ENCODE measurements at places on chromosomes 6 and 20.

DNA sequence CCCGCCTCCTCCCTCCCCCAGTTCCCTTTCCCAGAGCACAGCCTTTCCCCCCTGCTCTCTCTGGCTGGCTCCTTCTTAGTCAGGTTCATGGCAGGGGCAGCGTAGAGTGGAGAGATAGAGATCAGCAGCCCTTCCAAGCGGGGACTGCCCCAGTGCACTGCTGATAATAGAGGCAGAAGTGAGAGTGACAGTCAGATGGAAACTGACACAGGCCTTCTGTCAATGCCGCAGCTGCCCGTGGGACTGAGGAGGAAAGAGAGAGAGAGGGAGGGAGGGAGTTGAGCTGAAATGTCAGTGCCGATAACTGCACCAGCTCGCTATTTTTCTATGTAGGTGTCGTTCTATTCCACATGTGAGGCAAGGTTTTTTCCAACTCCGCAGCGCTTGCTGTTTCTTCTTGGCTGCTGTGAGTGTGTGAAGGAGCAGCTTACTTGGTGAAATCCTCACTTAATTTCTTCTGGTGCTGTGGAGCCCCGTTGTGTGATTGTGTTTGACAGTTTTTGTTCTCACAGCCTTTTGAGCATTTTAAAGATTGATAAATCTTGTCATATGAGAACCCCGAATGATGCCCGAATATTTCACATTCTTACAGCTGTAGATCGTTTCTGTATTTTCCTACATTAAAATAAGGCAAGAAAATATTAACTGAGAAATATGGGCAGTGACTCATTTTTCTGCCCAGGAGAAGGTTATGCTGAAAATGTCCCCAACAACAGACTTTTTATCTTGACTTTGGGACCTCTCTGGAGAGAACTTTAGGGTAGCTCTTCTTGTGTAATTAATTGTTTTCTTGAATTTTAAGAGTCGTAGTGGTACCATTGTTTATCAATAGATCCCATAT lies 386.4 kb upstream of the MMS22L start:
- no peak for DNase-seq

DNA sequence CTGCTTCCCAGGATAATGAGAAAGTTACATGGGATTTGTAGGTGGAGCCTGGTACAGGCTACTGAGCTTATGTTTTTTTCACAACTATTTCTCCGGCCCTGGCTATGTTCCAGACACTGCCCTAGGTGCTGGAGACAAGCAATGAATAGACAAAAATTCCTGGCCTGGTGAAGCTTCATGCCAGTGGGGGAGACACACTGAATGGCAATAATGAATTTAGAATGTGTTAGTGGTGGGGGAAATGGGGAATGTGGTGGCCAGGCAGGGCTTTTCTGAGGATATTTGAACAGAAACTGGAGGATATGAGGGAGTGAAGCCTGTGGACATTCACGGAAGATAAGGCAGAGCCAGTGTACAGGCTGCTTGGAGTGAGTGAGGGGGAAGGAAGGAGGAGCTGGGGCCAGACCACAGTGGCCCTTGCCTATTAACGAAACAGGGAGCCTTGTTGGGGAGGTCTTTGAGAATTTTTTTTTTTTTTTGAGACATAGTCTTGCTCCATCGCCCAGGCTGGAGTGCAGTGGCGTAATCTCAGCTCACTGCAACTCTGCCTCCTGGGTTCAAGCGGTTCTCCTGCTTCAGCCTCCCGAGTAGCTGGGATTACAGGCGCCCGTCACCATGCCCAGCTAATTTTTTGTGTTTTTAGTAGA lies 6.6 kb downstream of the FOXS1 start:
- no peak for DNase-seq

- no peak for DNase-seq
These were observed 112.6 kb downstream of the CDYL start for GRCh38 chr6:4888841-4889240.

- DNase-seq: no peak
These were observed 88.2 kb upstream of the DST start for GRCh38 chr6:56730663-56731529.

- no peak for DNase-seq
These were observed 692.9 kb downstream of the QKI start for GRCh38 chr6:164107297-164107995.

GRCh38 chr6:135128268-135128914 lies 52.7 kb upstream of the MYB start:
- DNase-seq: no peak

DNA sequence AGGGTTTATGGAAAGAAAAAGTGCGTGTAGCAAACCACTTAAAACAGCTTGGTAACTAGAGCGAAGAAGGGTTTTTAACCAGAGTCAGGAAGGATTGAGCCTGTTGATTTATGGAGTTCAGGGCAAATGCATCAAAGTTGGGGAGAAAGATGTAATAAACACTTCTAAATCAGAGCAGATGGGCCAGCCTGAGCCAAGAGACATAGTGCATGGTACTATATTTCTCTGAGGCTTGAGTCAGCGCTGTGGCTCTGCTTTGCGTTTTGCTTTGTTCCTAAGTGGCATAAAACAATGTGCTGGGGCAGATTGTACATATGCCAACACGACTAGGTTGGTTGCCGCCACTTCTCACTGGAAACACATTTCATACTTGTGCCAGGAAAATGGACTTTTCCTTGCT lies 111.3 kb downstream of the BCKDHB start:
- no peak for DNase-seq

DNA sequence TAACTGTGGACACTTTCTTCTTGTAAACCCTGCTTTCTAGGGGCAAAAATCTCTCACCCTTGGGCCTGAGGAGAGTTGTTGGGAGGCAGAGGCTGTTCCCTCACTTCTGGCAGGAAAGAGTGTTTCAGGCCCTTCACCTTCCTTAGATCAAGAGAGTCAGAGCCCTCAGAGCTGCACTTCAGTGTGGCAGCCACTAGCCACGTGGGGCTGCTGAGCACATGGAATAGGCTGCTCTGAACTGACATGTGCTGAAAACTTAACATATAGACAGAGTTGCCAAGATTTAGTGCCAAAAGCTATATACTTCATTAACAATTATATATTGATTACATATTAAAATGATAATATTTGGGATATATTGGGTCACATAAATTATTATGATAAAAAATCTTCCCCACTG lies 4.4 kb upstream of the LMBRD1 start:
- DNase-seq: no peak

DNA sequence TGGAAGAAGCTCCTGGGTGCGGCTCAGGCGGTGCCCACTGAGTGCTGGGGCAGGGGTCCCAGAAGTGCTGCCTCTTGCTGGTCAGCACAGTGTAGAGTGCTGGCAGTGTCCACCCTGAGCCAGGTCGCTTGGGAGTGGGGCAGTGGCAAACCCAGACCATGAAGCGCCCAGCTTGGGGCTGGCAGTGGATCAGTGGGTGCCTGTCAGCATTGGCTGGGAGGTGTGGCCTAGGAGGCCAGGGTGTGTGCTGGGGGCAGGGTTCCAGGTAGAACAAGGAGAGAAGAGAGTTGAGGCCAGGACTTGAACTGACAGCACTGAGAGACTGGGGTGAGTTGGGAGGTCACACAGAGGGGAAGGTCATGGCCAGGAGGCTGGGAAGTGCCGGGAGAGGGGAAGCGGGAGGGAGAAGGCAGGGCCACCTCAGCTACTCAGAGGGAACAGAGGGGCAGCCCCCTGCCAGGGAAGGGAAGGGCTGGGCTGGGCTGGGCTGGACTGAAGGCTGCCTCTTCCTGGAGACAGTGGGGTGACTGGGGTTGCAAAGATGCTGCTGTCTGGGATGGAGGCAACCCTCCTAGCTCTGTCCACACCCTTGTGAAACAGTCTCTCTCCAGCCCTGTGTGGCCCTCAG lies 4.1 kb downstream of the TCEA2 start:
- DNase-seq: no peak
